Stimulated activated CD4-positive, alpha-beta T cell treated with anti-CD3 and anti-CD28 coated beads, Interleukin-1b, Interleukin-23, amount 100 ng/mL, for 24 hours (primary cell): ENCODE measurements at places on chromosomes 11 and 22.
A peak's percentile ranks its signal among the peaks of the same experiment; 100 is the strongest.

DNA sequence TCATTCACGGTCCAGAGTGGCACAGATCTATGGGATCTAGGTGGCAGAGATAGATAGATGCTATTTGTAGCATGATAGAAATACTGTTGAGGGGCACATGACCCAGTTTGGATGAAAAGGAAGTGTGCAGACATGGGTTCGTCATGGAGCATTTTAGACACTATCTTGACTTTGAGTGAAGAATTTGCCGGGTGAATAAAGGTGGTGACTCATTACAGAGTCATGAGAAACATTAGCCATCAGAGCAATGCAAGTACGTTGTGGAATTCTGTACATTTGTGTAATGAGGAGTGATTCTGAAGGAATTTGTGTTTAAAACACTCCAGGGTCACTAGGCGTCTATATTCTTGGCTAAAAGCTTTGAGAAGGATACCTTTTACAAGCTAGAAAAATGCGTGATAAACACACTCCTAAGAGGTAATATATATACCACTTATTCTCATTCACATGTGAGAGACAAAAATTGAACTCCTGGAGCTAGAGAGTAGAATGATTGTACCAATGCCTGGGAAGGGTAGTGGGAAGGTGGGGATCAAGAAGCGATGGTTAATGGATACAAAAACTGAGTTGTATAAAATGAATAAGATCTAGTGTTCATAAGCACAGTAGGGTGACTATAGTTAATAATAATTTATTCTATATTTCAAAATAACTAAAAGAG lies 593.7 kb upstream of the LUZP2 start:
- DNase-seq, result no peak

- DNase-seq, result no peak
Observed at GRCh38 chr22:37803639-37804351, 3.9 kb upstream of the GCAT start.

DNA sequence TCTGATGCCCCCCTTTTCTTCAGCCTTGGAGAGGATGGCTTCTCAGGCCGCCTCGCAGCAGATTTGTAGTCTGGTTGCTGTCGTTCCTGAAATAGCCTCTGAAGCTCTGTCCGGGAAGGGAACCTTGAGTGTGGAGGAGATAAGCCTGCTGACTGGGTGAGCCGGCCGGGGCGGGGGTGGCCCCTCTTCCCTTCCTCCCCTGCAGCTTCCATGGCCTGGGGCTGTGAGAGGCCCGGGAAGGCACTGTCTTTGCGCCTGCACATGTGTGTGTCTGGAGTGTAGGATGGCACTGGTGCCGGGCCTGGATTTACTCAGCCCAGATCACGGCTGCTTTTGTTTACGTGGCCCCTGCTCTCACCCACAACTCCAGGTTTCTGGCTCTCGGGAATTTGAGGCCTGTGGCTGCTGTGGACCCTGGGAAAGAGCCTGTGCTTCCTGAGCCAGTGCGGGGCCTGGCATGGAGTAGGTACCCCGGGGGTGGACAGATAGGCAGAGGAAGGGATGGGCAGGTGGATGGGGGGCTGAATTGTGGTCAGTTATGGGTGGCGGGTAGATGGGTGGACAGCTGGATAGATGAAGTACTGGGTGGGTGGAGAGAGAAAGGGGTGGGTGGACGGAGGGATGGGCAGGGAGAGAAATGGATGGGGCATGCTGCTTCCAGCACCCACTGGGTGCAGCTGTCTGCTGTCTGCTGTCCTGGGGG lies 16.6 kb downstream of the KCNQ1 start:
- DNase-seq, result no peak

DNA sequence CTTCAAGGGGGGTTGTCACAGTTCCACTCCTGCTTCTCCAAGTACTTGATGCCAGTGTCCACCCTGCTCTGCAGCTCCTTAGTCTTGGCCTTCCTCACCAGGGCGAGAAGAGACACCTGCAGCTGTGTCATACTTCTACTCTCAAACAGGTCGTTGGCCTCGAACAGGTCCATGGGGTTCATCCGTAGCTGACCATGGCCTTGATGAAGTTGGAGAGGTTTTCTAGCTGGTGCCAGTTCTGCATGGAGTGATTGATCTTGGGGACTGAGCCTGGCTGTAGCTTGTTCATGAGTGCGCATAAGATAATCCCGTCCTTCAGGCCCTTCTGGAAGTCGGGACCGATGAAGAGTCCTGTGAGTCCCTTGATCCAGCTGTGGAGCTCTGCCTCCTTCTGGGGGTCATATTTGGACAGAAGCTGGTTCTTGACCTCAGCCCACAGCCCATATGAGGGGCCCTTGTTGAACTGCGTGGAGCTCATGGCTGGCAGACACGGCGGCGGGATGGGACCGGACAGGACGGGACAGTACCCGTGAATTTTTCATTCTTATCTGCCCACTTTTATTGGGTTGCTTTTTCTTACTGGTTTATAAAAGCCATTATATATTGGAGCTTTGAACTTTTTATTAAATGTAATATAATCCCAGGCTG lies 33.4 kb upstream of the HORMAD2 start:
- no peak for DNase-seq

GRCh38 chr11:100800202-100800601 lies 113.1 kb downstream of the ARHGAP42 start:
- no peak for DNase-seq

GRCh38 chr22:21697880-21698279 lies 32.1 kb downstream of the PPIL2 start:
- no peak for DNase-seq

- DNase-seq, result peak; percentile 29
Observed at GRCh38 chr11:69915501-69916250, 96.5 kb upstream of the FGF3 start.

DNA sequence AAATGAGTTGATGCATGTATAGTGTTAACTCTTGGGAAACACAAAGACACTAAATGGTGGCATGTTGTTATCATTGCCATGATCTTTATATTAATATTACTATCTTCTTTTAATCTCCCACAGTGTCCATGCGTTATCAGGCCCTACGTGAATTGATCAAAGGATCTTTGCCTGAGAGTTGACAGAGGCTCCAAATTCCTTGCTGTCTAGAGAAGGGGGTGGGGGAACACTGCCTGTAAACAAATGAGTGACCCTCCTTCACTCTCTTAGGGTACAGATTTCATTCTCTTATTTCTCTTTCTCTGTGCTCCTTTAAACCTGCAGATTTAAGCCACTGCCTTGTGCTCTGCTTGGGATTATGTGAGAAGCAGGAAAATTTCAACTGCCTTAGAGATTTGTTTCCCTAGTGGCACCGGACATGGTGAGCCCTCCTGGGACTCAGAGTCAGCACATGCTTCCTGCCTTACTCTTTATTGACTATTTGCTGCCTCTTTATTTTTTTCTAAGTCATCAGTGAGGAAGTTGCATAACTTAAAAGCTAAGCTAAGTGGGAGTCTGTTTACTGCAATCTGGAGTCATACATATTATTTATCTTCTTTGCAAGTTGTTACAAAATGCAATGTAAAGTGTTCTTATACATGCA lies 122.9 kb downstream of the MAML2 start:
- no peak for DNase-seq

DNA sequence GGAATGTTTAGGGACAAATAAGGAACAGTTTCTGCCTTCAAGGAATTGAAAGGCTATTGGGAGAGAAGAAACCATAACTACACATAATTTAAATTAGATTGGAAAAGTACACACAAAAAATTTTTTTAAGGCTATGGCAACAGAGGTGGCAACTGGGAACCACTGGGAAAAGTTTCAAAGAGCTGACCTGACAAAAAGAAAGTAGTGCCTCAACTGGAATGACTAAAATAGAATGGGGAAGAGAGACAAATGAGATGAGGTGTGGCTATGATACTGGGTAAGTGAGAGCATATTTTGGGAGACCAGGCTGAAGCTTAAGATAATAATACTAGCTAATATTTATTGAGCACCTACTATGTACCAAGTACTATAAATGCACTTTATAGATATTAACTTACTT lies 2.9 kb upstream of the AKIP1 start:
- DNase-seq, result no peak

DNA sequence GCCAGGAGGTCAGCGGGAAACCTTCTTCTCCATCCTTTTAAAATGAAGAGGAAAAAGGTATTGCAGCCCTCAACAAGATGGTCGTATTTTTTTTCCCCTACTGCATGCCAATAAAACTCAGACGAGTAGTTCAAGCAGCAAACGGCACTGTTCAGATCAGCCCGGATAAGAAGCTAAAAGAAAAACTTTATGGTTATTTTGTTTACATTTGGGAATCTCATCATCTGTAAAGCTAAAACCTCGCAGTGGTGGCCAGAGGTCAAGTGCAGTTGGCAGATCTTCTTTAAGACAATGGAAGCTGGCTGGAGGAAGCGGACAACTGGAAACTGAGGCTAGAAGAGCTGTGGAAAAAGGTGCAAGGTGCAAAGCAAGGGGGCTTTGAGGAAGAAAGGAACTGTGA lies 31.0 kb upstream of the CHRM4 start:
- no peak for DNase-seq

DNA sequence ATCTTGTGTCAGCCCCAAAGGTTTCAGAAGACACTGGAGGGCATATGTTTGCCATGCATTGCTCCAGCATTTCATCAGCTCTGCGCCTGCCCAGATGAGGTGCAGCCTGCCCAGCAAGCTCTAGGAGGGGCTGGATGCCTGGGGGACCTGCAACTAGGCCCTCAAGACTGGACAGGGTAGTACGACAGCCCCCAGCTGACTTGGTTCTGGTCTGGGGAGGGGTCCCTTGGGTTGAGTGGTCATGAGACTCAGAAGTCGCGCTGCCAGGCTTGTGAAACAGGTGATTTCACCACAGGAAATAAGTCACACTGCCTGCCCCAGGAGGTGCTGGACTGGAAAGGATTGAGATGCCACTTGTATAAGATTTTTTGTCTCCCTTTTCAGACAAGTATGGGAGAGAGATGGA lies 23.4 kb downstream of the TPBGL start:
- no peak for DNase-seq

DNA sequence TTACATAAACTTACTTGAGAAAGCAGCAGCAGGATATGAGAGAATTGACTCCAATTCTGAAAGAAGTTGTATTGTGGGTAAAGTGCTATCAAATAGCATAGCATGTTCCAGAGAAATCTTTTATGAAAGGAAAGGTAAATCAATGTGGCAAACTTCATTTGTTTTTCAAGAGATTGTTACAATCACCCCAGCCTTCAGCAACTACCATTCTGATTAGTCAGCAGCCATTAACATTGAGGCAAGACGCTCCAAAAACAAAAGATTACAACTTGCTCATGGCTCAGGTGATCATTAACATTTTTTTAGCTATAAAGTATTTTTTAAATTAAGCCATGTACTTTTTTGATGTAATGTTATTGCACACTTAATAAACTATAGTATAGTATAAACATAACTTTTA lies 357.2 kb downstream of the TMEM135 start:
- DNase-seq, result no peak

- no peak for DNase-seq
Observed at GRCh38 chr22:22479999-22480532, 28.5 kb downstream of the ZNF280B start.

DNA sequence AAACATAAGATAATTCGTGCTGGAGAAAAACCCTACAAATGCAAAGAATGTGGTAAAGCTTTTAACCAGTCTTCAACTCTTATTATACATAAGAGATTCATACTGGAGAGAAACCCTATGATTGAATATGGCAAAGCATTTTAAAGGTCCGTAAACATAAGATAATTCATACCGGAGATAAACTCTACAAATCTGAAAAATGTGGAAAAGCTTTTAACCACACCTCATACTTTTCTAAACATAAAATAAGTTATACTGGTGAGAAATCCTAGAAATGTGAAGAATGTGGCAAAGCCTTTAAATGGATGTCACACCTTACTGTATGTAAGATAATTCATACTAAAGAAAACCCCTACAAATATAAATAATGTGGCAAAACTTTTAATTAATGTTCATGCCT lies 20.7 kb downstream of the PLAAT5 start:
- DNase-seq, result no peak

- peak; percentile 73 for DNase-seq
Observed at GRCh38 chr11:6603287-6604080, at the start of the genes ILK and RRP8. Gene ILK (plus strand): TSS chr11:6603774. CDS start chr11:6604272, 498 bp downstream. Gene RRP8 (minus strand): TSS chr11:6603616. CDS start chr11:6603502, 114 bp downstream.

DNA sequence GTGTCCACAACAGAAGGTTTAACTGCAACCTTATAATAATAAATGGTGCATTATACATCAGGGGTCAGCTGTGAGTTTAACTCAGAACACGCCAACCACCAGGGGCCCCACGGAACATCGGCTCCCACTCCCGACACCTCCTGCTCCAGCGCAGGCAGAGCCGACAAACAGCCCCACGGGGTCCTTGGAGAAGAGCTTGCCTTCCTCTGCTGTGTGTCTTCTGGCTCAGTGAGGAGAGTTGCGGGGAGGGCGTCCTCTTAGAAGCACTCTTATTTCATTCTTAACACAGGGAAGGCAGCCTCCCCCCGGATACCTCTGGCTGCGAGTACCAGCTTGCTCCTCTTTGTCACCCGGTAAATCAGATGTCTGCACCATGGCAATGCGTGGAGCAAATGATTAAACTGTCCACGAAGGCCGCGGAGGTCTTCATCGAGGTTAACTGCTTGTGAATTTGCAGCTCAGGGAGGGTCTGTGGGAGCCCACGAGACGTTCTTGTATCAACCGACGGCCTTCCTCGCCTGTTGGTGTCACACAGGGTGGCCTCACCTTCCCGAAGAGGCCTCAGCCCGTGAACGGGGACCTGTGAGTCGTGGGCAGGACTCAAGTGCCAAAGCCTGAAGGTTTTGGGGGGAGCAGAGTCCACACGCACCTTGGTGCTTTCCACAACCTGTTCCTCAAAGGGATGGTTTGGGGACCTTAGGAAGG lies 464.0 kb downstream of the BRD1 start:
- DNase-seq, result no peak

DNA sequence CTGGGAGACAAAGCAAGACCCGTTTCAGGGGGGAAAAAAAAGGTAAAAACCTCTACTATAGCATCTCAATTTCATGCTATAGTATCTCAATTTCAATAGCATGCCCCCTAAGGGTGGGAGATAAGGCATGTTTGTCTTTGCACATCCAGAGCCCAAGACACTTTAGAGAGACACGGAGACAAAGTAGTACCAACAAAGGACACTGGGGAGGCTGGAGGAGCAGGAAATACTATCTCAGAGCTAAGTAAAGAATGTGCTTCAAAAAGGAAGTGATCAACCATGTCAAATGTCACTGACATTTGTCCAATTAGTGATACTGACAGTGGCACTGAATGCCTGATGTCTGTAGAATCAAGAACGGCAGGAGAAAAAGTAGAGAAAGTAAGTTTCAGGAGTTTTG lies 68.6 kb downstream of the RRAS2 start:
- no peak for DNase-seq

DNA sequence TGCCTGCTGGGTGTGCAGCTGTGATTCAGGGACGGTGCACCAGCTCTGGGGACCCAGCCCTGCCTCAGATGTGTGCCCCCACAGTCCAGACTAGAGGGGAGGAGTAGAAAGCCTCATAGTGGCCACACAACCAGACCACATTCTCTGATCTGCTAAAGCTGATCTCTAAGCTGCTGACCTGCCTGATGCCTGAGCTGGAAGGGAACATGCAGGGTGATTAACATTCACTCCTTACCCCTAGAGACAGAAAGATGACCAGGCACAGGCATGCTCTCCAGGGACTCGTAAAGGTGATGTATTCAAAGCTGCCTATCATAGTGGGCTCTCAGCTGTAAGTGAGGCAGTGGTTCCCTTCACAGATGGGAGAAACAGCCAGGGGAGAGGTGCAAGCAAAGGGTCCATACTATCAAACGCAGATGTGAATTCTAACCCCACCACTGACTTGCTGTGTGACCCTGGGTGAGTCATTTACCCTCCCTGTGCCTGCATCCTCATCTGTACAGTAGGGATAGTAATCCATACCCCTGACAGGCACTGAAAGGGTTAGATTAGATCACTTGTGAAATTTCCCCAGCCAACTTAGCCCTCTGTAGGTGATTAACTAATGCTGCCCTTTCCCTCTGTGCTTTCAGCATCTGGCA lies 29.0 kb upstream of the LRRC32 start:
- DNase-seq, result no peak
